ENCODE measurements at places on chromosomes 5 and 9.
A peak's percentile ranks its signal among the peaks of the same experiment; 100 is the strongest.

DNA sequence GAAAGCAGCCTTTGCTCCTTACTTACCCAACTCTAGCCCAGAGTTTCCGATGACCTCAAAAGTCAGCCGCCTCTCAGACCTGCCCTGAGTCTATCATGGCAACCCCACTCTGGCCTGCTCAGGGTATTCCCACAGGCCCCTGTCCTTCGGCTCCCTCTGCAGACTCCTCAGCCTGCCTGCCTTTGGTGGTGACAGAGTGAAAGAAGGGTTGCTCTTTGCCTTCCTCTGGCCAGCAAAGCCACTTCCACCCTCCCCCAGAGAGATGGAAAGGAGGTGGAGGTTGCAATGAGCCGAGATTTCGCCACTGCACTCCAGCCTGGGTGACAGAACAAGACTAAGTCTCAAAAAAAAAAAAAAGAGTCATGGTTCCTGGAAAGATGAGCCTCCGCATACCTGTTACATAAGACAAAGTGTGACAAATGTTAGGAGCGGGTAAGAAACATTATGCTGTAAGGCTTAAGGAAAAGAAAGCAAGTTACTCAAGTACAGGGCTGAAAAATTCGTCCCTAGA, 2.3 kb upstream of the SMIM33 start:
- peak overlapping the region; percentile 73 for H3K27ac ChIP-seq
- peaks cover 4% of the 10 kb centered on the region for H3K36me3 ChIP-seq
- no peak for DNase-seq
- no peak overlapping the region for H3K4me3 ChIP-seq

DNA sequence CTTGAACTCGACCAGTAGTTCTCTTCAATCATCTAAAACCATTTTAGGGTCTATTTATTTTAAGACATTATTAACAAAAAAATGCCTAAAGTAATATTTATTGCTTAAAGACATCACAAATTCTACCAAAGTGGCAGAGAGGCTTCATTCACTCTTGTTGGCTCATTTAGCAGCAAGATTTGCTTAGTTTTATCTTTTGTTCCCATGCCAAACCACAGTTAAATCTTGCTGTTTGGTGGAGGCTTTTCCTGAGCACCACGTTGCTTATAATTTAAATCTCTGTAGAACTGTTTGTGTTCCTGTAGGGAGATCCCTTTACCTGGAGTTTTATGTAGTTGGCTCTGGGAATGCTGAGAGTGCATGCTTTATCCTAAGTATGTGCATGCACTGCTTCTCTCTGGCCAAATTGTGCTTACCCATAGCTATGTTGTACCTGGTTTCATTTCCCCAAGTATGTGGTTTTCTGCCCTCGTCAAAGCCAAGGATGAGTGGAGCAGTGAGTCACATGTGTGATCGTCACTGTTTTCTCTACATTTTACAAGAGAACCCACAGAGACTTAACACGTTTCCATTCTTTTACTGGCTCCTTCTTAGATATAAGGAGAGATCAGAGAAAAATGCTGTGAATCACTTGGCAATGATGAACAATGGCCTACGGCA, 42.1 kb upstream of the MAST4 start:
- peak; percentile 39 for DNase-seq
- H3K4me1 ChIP-seq: peaks cover 24% of the 10 kb centered on the region
- no peaks in the 10 kb centered on the region for H3K36me3 ChIP-seq

- H3K27ac ChIP-seq: peak overlapping the region; percentile 99
- H3K27me3 ChIP-seq: no peaks in the 10 kb centered on the region
- H3K36me3 ChIP-seq: peaks cover 10% of the 10 kb centered on the region
- peak overlapping the region; percentile 74 for H3K4me3 ChIP-seq
- DNase-seq: no peak
These were observed 719 bp upstream of the ISCA1 start for GRCh38 chr9:86282979-86283535.

DNA sequence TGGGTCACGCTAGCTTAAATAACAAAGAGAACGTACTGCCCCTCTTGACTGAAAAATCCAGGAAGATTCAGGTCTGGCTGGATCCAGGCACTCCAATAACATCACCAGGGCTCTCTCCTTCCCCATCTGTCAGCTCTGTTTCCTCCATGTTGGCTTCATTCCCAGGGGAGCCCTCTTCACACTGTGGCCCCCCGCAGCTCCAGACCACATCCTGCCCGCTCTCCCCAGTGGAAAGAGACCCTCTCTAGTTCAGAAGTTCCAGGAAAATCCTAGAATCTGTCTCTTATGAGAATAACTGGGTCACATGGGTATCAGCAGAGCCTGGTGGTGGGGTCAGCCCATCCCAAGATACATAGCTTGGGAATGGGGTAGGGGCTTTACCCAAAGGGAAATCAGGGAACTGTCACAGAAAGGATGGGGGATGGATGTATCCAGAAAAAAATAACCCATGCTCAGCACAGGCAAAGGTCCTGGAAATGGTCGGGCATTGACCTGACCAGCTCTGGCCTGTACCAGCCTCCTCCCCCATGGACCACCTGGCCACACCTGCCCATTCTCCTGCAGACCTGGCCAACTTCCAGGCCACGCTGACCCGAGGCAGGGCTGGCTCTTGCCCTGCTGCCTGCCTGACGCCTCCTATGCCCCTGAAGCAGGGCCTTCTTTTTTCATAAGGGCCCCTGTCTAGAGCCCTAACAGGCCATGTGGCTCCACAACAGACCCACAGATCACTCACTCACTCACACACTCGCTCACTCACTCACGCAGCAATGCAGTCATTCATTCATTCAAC, 65.9 kb downstream of the COL23A1 start:
- no peaks in the 10 kb centered on the region for H3K4me1 ChIP-seq
- H3K27me3 ChIP-seq: no peaks in the 10 kb centered on the region
- H3K27ac ChIP-seq: no peak overlapping the region

- DNase-seq: peak; percentile 92
- H3K27ac ChIP-seq: peak overlapping the region; percentile 100
- no peaks in the 10 kb centered on the region for H3K27me3 ChIP-seq
- peak overlapping the region; percentile 75 for H3K4me3 ChIP-seq
- peaks cover 35% of the 10 kb centered on the region for H3K36me3 ChIP-seq
These were observed 7.0 kb upstream of the MGAT1 start for GRCh38 chr5:180809403-180810209.

GRCh38 chr5:71788794-71789193, 69.7 kb downstream of the CARTPT start:
- H3K4me3 ChIP-seq: no peak overlapping the region
- H3K27me3 ChIP-seq: no peaks in the 10 kb centered on the region

DNA sequence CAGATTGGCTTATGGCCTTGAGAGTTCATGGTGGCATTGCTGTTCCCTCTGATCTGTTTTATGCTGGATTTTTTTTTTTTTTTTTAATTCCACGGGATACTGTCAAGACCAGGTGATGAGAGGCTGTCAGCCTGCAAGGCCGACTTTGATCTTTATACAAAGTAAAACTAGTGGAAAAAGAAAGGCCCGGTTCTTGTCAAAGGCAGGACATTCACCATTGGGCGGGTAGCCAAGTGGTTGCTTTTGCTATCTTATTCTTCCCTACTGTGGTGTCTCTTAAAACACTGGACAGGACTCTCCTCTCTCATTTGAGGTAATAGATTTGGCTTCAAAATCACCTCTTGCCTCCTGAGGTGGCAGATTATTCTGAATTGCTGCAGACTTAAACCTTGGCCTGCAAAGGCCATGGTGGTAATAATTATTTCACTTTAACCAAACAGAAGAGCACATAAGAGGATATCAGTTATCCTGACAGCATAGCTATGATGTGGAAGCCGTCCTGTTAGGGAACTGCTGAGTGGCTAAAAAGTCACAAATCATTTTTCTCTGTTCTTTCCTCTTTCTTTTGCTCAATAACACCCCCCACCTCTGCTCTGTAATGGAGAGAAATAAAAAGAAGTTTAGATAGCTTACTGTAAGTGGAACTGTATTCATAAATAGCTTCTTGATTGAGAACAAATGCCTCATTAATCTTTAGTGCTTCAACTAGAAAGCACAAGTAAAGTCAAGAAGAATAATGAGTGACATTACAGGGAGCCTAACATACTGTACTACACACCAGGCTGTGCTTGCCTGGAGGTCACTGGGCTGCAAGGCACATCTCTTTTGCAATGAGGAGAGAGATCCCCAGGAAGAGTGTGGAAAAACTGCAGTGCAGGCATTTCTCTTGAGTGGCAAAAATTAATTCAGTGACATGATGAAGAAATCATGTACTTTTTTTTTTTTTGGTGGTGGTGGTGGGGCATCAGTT, 275.6 kb downstream of the KDM4C start:
- H3K4me3 ChIP-seq: no peak overlapping the region
- no peaks in the 10 kb centered on the region for H3K4me1 ChIP-seq
- peaks cover 27% of the 10 kb centered on the region for H3K36me3 ChIP-seq

- H3K27me3 ChIP-seq: peaks cover 63% of the 10 kb centered on the region
- no peaks in the 10 kb centered on the region for H3K36me3 ChIP-seq
- no peaks in the 10 kb centered on the region for H3K4me1 ChIP-seq
- no peak overlapping the region for H3K4me3 ChIP-seq
These were observed 9.8 kb upstream of the MIER3 start for GRCh38 chr5:56961746-56962145.

- peaks cover 2% of the 10 kb centered on the region for H3K4me1 ChIP-seq
- H3K4me3 ChIP-seq: no peak overlapping the region
- no peaks in the 10 kb centered on the region for H3K27me3 ChIP-seq
- no peak for DNase-seq
These were observed 47.8 kb upstream of the NR5A1 start for GRCh38 chr9:124555043-124555442.

DNA sequence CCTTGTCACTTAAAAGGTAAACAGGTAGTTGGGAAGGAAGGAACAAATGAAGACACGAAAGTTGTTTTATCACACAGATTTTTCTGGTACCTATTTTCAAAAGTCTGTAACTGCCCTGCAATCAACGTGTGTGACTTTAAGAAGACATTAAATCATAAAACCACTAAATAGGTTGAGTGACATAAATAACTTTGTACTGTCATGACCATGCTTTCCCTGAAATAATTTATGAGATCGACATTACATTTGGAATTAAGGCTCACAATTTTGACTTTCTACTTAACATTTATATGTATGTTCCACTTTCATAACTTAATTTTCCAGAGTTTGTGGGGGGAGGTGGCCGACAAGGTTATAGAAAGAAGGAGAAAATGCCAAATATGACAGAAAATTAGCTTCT, 181.1 kb downstream of the MLLT3 start:
- peaks cover 57% of the 10 kb centered on the region for H3K36me3 ChIP-seq
- no peak overlapping the region for H3K27ac ChIP-seq
- H3K4me1 ChIP-seq: peaks cover 34% of the 10 kb centered on the region
- no peaks in the 10 kb centered on the region for H3K27me3 ChIP-seq
- H3K4me3 ChIP-seq: no peak overlapping the region

DNA sequence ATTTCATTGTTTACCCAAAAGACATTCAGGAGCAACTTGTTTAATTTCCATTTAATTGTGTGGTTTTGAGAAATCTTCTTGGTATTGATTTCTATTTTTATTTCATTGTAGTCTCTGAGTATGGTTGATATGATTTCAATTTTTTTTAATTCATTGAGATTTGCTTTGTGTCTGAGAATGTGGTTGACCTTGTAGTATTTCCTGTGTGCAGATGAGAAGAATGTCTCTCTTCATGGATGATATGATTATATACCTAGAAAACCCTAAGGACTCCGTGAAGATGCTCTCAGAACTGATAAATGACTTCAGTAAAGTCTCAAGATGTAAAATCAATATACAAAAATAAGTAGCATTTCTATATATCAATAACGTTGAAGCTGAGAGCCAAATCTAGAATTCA, 202.4 kb upstream of the CDH9 start:
- no peaks in the 10 kb centered on the region for H3K36me3 ChIP-seq
- no peaks in the 10 kb centered on the region for H3K27me3 ChIP-seq
- H3K4me1 ChIP-seq: no peaks in the 10 kb centered on the region
- no peak for DNase-seq
- no peak overlapping the region for H3K4me3 ChIP-seq

DNA sequence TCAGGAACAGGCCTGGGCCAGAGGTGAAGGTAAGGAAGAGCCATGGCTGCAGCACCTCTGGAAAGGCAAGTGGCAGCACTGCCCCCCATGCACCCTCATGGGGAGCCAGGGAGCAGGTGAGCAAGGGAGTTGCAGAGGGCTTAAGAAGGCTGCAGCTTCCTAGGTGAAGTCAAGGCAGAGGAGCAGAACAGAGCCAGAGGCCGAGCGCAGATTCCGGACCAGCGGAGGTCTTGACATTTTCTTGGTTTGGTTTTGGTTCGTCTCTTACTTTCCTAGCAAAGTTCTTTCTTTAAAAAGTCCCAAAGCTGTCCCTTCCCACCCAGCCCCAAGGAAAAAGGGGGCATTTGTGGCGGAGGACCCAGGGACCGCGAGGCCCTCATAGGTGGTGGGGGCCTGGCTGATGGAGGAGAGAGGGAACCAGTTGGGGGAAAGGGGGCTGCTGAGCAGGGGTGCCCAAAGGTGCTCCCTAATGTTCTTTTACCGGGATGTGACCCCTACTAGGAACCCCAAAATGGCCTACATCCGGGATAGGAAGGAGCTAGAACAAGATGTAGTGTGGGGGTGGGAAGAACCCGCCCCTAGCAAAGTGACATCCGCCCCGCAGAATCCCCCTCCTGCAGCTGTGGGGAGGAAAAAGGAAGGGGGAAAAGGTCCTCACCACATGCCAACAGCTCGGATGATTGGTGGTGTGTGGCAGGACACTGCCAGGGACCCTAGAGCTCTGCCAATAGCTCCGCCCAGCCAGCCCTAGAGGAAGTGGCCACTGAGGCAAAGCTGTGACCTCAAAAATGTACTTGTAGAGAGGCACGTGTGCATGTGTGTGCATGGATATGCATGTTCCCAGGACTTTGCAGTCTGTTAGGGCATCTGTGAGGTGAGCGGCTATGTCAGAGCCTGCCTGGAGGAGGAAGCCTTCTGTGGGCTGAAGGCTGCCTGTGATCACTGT, 914 bp upstream of the CD72 start:
- peak overlapping the region; percentile 42 for H3K4me3 ChIP-seq
- H3K27ac ChIP-seq: peak overlapping the region; percentile 85
- DNase-seq: peak; percentile 52
- peaks cover 4% of the 10 kb centered on the region for H3K36me3 ChIP-seq

GRCh38 chr5:169547508-169547907, 36.1 kb upstream of the SPDL1 start:
- H3K4me3 ChIP-seq: no peak overlapping the region
- H3K27ac ChIP-seq: no peak overlapping the region

DNA sequence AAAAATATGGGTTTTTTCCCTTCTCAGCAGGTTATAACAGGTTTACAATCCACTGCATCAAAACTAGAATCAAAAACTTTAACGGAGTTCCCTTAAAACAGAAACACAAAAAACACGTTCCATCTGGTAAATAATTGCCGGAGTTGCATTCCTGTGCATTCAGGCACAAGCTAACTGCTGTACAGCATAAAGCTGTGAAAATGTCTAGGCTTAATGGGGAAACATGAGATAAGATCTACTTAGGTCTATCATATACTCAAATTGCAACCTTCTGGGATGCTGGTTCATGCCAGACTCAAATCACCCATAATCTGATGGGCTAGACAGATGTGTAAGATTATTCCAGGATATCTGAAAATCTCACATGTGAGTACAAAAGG, 265.3 kb downstream of the DOCK8 start:
- H3K4me1 ChIP-seq: no peaks in the 10 kb centered on the region
- no peak overlapping the region for H3K27ac ChIP-seq
- H3K36me3 ChIP-seq: no peaks in the 10 kb centered on the region
- H3K27me3 ChIP-seq: peaks cover 2% of the 10 kb centered on the region
- DNase-seq: no peak

GRCh38 chr5:12322042-12322441, 417.8 kb upstream of the CTNND2 start:
- H3K27me3 ChIP-seq: no peaks in the 10 kb centered on the region
- no peak overlapping the region for H3K4me3 ChIP-seq
- no peak for DNase-seq
- H3K27ac ChIP-seq: no peak overlapping the region
- H3K36me3 ChIP-seq: no peaks in the 10 kb centered on the region
